ENCODE measurements at places on chromosomes 3 and 15.

DNA sequence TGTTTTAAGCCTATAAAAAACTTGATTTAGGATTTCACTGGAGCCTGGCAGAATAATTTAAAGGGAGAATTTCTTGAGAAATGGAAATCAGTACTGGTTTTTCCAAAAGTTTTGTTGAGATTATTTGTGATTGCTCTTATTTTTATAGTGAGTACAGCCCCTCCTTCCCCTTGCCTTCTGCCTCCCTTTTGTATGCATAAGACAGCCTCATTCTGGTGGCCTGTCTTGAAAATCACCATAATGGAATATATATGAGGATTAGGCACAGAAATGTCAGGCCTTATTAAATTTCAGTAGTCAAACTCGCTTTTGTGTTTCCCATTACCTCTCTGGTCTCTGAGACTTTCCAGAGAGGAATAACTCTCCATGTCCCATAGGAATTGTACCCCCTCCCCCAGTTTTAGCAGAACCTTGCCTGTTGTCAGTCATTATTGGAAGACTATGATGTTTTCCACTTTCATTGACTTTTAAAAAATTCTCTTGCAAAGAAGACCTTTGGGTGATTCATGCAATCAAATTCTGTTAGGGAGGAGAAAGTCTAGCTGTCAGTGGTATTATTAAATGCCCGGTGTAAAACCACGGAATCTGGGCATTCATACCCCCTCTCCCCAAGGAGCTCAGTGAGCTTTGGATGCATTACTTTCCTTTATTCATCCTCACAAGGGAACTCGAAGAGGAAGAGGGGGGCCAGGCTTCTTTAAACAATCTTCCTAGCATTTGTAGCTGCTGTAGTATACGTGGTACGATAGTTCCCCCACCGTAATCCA is 171.6 kb upstream of the TSC22D2 start:
- DNase-seq: no peak

- DNase-seq: no peak
Measured at GRCh38 chr15:40038275-40038637, 725 bp downstream of the SRP14 start.

DNA sequence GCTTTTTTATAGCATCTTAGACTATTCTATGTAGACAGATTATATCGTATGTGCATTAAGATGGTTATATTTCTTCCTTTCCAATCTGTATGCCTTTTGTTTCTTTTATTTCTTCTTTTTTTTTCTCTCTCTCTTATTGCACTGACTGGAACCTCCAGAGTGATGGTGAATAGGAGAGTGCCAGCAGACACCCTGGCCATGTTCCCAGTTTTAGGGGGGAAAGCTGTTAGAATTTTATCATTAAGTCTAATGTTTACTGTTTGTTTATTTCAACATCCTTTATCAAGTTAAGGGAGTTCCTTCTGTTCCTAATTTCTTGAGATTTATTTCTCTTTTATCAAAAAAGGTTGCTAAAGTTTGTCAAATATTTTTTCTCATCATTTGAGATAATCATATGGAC is 116.6 kb upstream of the LRTM1 start:
- no peak for DNase-seq

DNA sequence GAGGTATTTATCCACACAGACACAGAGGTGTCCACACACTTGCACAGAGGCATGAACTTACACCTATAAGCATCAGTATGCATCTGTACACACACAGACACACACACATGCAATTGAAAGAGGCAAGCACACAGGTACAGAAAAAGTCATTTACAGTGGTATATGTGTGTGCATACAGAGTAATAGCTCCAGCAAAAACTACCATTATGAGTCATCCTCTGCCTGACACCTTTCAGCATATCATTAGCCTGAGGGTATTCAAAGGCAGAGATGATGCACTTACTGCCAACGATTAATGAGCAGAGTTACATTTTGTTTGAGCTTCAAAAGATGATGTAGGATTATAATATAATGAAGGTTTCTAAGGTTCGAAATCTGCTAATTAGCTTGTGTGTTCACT is 100.3 kb upstream of the TPRG1 start:
- DNase-seq: no peak

DNA sequence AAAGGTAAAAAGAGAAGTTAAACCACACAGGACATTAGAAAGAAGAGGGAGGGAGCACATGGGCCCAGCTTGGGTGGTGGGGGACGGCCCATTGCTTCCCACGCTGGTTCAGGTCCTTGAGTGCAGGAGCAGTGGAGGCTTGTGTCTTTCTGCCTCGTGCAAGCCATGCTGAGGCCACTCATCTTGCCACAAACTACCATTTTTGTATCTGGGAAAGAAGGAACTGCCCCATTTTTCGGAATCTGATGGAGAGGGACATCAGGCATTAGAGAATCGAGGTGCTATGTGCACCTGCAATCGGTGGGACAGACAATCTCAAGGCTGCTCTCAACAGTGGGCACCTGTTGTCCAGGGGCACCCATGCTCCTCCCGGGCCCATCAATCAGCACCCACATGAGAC is 234.5 kb downstream of the KLF13 start:
- no peak for DNase-seq

- no peak for DNase-seq
Measured at GRCh38 chr3:135056733-135057310, 261.8 kb downstream of the EPHB1 start.

DNA sequence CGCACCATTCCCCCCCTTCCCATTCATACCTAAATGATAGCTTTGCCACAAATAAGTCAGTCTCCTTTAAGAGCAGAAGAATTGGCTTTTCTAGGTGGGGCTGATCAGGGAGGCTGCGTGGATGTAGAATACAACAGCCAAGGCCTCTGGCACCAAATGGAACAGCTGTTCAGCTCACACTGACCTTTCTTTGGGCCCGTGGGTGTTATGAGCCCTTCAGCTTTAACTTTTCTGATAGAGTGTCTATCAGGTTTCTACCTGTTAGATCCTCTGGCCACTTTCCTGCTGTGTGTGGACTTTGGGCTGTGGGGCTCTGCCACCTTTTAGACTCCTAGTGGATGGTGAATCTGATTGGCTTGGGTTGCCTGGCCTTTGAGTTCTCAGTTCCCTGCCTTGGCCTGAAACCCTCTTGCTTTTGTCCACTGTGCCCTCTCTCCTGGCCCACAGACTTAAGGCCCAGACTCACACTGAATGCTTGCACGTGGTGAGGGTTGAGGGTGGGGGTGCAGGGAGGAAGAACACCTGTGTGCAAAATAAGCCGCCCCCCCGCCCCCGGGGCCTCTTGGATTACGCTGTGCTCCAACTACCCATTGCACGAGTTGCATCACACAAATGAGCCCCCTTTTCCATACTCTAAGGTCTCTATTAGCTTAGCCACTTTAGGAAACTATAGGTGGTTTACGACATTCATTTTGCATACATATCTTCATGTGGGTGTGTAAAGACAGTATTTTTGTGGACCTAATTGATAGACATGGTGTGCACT is 1.3 kb upstream of the RFX7 start:
- DNase-seq: no peak

DNA sequence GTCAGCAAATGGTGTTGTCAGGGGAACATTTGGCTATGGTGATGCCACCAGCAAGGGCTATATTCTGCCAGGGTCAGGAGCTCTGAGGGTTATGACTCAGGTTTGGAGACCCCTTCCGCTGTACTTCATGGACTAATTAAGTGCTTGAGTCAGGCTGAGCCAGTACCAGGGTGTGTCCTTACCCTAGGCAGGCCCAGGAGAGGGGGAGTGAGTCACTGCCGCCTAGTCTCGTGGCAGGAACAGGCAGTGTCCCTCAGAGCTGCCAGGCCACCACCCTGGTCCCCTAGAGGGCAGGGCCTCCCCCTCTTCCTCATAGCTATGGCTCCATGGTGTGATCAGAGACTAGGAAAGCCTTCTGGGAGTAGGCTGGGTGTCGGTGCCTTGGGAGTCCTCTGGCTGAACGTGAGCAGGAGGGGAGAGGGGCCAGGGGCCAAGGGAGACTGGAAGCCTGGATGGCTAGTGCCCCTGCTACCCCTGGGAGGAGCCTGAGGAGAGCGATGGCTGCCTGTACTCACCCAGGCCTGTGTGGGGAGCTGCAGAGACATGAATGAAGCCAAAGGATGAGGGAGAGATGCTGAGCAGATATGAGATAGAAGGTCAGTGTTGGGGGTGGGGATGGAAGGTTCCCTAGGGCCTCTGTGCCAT is 10.6 kb downstream of the MAPKAPK3 start:
- DNase-seq: no peak

DNA sequence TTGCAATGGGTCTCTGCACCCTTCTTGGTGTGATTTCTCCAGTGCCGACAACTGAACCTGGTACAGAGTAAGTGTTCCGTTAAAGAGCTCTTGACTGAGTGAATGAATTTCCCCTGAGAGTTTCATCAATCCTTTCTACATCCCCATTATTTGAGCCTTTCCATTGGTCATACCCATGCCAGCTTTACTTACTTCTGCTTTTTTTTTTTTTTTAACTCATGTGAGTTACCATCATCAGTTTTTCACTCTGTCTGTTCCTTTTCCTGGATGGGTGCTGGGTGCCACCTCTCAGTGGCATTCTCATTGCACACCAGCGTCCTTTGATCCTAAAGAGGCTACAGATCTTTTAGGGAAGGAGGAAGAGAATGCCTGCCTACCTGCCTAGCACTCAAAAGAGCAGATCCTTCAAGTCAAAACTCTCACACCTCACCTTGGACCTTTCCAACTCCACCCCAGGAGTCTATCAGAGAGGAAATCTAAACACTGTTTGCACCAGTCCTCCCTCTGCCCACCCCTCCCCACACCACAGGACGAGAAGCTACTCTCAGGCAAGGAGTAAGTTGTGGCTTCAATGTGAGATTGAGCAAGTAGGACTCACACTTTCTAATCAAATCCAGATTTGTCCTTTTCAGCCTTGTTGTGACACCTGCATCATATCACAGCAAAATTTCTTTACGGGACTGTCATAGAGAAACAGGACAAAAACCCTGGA is 13.1 kb upstream of the USP3 start:
- DNase-seq: no peak

- no peak for DNase-seq
Measured at GRCh38 chr3:49845694-49846093, 10.7 kb downstream of the TRAIP start.

DNA sequence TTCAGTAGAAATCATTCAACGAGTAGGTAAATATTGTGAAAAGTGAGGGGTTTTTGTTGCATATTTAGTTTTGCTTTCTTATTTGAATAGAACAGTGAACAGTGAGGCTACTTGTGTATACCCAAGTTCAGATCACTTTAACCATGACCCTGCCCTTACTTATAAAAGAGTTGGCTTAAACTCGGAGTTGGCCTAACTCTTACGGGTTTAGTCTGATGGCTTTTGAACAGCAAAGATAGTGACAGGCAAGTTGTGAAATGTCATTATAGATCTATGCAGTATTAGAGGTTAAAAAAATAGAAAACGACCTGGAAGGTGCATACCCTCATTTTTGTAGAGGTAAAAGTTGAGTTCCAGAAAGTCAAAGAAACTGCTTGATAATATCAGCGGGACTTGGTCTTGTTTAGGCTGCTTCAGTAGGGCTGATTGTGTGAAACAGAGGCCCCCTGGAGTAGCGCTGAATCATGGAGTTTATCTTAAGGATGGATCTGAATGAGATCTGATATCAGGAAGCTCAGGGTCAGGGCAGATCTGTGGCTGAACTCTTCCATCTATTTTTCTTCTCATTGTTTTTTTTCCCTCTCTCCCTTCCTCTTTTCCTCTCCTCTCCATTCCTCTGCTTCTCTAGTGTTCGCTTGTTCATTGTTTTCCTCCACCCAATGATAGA is 359.8 kb downstream of the LPP start:
- DNase-seq: no peak

DNA sequence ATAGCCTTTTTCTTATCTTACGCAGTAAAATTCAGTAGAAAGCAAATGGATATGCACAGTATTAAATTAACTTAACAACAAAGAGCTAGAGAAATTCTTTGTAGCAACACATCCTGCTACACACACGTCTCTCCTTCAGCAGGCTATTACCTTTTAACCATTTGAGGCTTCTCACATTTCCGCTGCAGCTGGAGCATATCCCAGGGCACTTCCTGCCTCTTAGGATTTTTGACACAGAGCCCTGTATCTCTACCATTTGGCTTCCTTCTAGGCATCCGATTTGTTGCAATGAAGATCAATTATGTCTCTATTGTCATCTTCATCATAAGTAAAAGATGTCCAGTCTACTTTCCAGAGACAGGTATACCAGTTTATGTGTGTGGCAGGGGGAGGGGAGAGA is 292.4 kb upstream of the CBLB start:
- DNase-seq: no peak

GRCh38 chr15:97759363-97759762 is 201.1 kb upstream of the ARRDC4 start:
- DNase-seq: no peak

DNA sequence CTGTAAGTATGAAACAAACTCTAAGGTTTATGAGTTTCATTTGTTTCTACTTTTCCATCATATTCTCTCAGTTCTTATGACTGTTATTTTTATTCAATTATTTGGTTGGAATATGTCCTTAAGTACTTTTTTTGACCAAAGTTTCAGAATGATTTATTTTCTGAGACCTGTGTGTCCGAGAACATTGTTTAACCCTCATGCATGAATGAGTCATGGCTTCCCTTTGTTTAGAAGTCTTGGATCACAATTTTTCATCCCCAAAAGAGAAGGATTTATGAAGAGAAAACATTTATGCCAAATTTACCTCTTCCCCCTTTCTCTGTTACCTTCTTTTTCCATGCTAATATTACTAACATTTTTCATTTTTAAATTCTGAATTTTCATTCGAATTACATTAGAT is 518.0 kb upstream of the NR2F2 start:
- no peak for DNase-seq

GRCh38 chr15:85582131-85583079 is 202.0 kb downstream of the AKAP13 start:
- DNase-seq: no peak

DNA sequence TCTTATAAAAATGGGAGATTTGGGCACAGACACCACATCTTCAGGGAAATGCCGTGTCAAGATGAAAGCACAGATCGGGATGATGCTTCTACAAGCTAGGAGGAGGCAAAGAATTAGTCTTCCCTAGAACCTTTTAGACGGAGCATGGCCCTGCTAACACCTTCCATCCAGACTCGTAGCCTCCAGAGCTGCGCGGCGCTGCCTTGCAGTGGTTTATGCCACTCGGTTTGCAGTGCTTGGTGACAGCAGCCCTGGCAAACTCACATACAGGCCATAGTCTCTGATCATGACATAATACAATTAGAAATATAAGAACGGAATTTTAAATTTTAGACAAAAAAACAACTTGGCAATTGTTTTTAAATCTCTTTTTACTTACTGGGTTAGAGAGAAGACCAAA is 37.1 kb upstream of the SLC41A3 start:
- no peak for DNase-seq

GRCh38 chr3:55555873-55556618 is 68.9 kb upstream of the WNT5A start:
- no peak for DNase-seq

Data from stimulated activated CD8-positive, alpha-beta memory T cell treated with anti-CD3 and anti-CD28 coated beads, Interleukin-4, amount 100 ng/mL, for 24 hours (primary cell).